ENCODE measurements at places on chromosomes 6 and 20. TPM values are rescaled to one million over a fixed set of nuclear protein-coding genes. Genes with fewer than 3 reads are reported as not detected.

Gene OOEP
- not detected for total RNA-seq

Gene PBOV1
- not detected for total RNA-seq

Gene TNFRSF6B
- not detected for total RNA-seq

Gene LCA5
- 11.3 TPM for total RNA-seq

Gene MGME1
- total RNA-seq = 32.7 TPM

Gene GJA1
- total RNA-seq = 190 TPM

All from type B pancreatic cell (in vitro differentiated cells).